Amniotic epithelial cell (primary cell): ENCODE measurements at places on chromosomes 3 and 15.

- peak; percentile 73 for DNase-seq
Observed at GRCh38 chr3:98945101-98945524, 43.6 kb upstream of the DCBLD2 start.

GRCh38 chr15:62920682-62921502 is 121.7 kb upstream of the TPM1 start:
- DNase-seq = peak; percentile 86

- no peak for DNase-seq
Observed at GRCh38 chr3:148090156-148090555, 607.5 kb upstream of the AGTR1 start.

GRCh38 chr3:61848885-61849284 is 287.5 kb downstream of the PTPRG start:
- peak; percentile 40 for DNase-seq

DNA sequence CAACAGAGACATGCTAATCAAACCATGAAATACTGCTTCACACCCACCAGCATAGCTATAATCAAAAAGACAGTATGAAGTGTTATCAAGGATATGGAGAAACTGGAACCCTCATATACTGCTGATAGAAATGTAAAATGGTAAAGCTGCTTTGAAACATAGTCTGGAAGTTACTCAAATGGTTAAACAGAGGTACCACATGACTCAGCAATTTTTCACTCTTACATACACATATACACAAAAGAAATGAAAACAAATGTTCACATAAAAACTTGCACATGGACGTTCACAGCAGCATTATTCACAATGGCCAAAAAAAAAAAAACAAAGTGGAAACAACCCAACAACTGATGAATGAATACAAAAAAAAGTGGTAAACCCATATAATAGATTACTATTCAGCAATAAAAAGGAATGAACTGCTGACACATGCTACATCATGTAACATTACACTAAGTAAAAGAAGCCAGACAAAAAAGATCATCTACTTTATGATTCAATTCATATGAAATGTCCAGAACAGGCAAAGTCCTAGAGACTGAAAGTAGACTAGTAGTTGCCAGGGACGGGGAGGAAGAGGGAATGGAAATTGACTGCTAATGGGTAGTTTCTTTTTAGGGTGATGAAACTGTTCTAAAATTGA is 23.2 kb downstream of the ZNF148 start:
- DNase-seq = peak; percentile 34

- DNase-seq = no peak
Observed at GRCh38 chr15:29743475-29743874, 78.8 kb downstream of the TJP1 start.

- no peak for DNase-seq
Observed at GRCh38 chr3:143536817-143537535, 311.3 kb downstream of the SLC9A9 start.

- no peak for DNase-seq
Observed at GRCh38 chr15:55343168-55343567, 24.1 kb downstream of the PIGB start.

DNA sequence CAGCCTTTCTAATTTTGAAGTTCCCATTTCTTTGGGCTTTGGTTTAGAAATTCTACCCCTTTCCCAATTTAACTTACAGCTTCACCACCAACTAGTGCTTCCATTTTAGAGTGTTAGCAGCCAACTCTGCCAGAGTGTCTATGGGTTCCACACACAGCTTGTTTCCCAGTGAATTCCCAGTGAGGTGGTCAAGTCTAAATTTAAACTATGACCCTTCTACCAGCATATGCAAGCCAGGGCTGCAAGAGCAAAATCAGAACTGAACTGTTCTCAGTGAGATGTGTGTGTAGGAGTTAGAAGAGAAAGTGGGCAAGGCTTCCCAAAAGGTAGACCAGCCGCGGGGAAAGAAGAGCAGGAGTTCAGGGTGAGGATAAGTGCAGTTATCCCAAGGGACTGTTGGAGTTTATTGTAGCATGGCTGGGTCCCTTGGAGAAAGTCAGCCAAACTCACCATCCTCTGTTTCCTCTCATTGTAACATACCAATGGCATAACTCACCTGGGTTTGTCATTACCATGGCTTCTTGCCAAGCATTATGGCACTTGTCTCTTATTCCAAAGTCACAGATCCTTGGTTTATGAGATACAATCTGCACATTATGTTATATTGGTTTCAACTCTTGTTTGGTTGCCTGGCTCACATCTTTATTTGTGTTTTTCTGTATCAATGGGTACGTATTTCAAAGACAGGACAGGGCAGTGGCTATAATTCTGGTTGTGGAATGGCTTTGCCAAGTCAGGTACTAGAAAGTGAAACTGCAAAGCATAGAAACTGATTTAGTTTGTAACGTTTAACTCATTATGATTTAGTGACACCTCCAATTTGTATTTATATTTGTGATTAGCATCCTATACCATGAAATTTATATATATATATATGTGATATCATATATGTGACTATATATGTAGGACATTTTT is 130.2 kb upstream of the UMPS start:
- no peak for DNase-seq

GRCh38 chr3:159139326-159139725 is 337.5 kb downstream of the MFSD1 start:
- DNase-seq = no peak

GRCh38 chr3:188037965-188038581 is 115.9 kb upstream of the LPP start:
- peak; percentile 47 for DNase-seq

GRCh38 chr15:95290176-95290974 is 1040.1 kb upstream of the NR2F2 start:
- DNase-seq = no peak

DNA sequence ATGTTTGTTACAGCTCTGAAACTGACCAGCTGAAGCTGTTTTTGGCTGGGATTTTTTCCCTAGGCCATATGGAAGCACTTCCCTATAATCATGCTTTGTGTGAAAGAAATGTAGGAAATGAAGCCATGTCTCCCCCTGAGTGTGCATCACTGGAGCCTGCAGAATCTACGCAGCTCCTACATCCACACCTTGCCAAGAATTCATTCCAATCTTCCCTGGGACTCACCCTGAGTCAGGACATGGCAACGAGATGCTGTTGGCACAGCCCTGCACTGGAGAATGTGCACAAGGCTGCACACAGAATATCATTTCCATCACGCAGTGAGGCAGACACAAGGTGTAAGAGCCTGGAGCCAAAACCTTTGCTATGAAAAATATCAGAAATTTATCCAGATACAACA is 189.5 kb downstream of the ADAMTSL3 start:
- DNase-seq = peak; percentile 40

GRCh38 chr15:88661761-88662556 is 23.1 kb downstream of the ISG20 start:
- no peak for DNase-seq

- no peak for DNase-seq
Observed at GRCh38 chr3:152127058-152127457, 141.7 kb upstream of the MBNL1 start.

DNA sequence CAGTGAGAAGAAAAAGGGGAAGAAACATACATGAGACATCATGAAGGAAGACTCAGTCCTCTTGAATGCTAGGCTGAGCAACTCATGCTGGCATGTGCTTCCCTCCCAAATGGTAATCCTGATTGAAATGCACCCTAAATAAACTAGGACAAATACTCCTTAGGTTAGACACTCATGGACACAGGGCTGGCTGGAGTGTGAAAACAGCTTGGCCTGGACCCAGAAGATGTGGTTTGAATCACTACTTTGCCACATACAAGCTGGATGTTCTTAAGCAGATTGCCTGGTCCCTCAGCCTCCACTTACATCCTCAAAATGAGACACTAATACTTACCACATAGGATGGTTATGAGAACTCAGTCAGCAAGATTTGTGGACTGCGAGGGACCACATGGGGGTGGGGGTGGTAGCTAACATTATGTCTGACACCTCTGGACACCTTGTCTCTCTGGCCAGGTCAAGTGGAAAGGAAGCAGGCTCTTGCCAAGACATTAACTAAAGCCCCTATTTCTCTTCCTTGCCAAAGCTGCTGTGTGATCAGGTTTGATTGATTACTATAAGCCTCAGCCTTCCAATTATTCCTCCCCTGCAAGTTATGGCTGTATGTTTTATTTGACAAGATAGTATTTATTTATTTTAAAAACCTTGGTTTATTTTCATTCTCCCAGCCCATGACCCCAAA is 138.9 kb upstream of the SLC7A14 start:
- peak; percentile 92 for DNase-seq

DNA sequence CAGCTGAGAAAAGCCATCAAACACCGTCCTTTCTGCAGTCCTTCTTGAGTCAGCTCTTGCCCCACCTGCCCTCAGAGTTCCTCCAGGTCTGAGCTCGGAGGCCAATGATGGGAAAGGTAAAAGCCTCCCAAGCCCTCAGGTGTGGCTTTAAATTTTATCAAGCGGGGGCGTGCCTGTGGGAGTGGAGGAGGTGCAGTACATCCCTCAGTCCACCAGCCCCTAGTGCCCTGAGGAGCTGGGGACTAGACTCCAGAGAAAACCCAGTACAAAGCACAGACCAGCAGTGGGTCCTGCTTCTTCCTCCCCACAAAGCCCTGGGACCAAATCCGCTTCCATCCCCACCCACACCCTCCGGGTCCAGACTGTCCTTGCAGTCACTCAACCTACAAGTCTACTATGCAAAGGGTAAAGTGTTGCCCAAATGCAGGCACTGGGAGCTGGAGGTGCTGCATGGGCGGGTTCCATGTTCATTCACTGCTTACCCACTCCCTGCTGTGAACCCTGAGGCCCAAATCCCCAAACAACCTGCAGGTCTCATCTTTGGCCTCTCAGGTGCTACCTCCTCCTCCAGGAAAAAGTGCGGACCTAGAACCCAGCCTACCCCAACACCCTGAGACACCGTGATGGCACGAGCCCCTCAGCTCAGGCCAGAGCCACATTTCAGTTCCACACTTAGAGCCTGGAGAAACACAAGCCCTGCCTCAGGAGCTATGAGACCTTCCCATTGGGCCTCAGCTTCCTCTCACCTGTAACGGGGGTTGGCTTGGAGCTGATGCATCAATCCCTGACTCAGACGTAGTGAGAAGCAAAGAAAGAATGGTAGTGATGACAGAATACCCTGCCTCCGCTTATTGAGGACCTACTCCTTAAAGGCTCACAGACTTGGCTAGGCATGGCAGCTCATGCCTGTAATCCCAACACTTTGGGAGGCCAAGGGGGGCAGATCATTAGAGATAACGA is 2.4 kb downstream of the PFKFB4 start:
- no peak for DNase-seq

DNA sequence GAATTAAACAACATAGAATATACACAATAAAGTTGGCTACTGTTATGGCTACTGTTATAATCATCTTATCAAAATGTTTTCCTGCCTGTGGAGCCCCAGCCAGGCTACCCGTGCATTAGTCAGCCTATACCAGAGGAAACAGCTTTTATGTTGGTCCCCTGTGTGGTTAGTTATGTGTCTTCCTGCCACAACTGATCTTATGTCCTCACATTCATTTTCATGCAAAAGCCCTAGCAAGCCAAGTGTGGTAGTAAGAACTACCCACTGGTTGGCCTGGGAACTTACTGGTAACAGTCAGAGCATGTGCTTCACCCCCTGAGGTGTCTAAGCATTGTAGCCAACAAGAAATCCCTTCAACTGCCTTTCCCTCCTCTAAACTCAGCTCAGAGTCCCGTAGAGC is 21.8 kb downstream of the MGLL start:
- no peak for DNase-seq

DNA sequence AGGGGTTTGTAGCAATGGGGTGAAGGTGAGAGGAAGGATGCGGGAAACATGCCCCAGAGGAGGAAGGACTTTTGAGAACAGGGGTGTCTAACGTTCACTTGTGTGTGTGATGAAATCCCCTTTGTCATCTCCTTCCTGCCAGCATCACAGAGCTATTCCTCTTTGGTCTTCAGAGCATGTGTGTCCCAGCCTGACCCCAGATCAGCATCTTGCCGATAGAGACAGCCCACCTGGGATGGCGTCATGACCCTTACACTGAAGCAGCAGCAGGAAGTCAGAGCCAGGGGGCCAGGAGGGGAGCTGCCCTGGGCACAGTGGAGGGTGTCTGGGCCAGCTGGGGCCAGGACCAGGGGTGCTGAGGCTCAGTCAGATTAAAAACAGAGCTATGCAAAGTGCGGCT is 29.9 kb upstream of the GRIP2 start:
- no peak for DNase-seq

GRCh38 chr3:34948517-34948916 is 690.8 kb upstream of the ARPP21 start:
- DNase-seq = no peak

DNA sequence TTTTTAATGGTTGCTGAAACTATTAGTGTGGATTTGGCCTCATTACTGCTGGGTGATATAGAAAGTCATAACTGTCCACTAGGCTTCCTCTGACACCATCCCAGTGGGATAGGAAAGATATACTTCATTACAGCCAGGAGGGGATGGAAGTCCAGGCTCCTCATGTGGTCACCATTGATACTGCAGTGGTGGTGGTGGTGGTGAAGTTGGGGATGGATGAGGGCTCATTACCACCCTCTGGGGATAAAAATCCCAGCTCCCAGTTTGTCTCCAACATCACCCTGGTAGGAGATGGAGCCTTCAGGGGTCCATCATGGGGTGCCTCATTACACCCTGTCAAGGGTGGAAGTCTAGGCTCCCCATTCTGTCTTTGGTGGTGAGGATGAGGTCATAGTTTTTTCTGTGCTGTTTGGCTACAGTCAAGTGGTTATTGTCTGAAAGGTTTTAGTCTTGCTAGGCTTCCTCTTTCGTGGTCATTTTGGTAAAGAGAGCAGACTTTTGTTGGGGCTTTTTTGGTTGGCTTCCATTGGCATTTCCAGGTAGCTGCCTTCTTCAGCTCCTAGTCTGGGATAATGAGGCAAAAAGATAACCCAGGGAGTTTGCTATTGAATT is 30.1 kb upstream of the FILIP1L start:
- DNase-seq = no peak

DNA sequence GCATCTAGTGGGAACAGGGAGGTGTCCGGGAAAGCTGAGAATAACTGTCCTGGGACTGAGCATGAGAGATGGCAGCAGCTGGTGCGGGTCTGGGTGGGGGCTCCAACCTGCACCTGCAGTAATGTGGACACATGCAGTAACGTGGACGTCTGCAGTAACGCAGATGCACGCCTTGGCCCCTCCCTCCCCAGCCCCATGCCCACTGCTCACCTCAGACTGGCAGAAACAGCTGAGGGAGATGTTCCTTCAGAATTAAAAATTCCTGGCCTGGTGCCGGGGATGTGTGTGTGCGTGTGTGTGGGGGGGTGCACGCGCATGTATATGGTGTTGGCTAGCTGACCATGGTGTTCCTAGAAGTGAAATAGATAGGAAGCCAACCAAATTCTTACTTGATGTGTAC is 86.7 kb upstream of the OXTR start:
- no peak for DNase-seq

GRCh38 chr3:190210608-190211007 is 89.9 kb upstream of the P3H2 start:
- no peak for DNase-seq
